ENCODE measurements at places on chromosomes 4 and X.

GRCh38 chr4:130808492-130808891, 1712.5 kb downstream of the C4orf33 start:
- DNase-seq: no peak

- no peak for DNase-seq
Measured at GRCh38 chrX:26442340-26442739, 226.4 kb downstream of the MAGEB5 start.

DNA sequence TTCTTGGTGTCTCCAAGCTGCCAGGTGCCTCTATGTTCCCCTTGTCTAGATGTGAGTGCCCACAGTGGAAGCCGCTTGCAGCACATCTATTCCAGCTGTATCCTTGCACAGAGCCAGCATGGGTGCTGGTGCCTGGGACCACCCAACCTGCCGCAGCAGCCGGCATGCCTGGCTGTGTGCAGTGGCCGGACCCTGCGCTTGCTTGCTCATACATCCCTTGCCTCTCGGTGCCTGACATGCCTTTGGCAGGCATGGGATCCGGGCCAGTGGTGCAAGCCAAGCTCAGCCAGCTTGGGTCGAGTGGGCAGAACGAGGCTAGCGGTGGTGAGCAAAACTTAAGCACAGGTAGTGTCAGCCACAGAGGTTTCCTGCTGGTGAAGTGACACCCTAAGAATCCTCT, 355.1 kb downstream of the TLL1 start:
- DNase-seq: no peak

DNA sequence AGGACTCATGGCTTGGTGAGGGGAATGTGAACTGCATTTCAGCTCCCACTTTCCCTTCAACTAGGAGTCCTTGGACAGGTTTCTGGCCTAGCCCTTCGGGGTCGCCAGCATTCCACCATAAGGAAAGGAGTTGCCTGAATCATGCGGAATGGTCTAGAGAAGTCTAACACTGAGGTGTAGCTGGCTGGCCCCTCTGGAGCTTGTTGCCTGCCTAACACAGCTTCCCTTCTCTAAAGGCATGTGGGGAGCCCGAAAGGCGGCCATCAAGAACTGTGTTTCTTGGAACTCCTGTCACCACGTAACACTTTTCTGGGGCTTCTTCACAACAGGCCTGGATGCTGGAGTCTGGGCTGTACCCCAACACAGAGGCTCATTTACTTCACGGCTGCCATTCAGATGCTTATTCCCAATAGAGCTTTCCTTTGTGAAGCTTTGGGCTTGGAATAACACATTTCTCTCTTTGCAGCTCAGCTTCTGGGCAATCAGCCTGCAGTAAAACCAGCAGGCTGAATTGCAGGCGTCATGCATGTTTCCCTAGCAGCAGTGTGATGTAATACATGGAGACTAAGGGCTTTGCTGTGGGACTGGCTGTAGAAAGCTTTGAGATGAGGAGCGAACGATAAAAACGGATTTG, 5.4 kb downstream of the GABRQ start:
- DNase-seq: no peak

DNA sequence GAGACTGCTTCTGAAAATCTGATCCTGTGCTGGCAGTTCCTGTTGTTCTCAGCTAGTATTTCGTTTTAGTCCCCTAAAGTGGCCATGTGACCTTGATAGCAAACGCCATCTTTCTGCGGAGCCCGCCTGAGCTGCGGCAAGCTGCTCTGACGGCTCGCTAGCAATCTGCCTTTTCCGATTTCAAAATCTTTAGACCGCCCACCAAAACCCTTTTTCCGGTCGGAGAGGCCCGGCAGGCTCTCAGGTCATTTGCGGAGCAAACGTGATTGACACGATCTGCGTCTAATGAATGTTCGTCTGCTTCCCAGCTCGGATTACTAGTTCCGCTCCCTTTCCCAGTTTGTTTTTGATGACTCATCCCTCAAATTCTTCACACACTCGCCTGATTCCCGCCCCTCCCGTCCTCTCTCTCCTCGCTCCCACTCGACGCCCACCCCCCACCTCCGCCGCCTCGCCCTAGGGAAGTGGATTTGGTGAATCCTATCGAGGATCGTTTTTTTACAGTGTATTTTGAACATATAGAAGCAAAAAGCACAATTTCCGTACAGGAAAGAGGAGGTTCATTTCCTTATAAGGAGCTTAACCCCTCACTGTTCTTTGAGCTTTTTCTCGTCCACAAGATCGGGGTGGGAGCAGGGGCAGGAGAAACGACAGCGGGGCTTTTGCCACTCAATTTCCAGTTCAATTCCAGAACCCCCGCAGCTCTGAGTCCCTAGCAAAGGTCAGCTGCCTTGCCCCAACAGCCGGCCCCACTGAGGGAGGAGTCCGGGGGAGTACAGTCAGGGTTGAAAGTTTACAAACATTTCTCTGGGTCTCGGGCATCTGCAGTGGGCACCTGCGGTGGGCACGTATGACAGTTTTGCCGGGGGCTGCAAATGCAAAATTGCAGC, 37.5 kb downstream of the NLGN3 start:
- DNase-seq: peak; percentile 79

- DNase-seq: no peak
Measured at GRCh38 chr4:81628489-81628888, 156.8 kb upstream of the RASGEF1B start.

GRCh38 chr4:1004071-1004418, 7.4 kb upstream of the FGFRL1 start:
- DNase-seq: no peak

DNA sequence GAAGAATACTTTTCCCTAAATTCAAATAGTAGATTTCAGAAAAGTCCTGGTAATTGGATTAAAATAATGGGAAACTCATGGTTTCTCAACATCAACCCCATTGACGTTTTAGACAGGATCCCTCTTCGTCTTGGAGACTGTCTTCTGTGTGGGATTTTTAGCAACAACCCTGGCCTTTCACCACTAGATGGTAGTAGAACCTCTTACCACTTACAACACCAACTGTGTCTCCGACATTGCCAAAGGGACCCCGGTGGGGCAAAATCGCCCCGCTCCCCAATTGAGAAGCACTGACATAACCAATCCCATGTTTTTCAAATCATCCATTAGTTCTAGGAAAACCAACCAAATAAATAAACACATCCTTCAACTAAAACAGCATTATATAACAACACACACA, 16.9 kb upstream of the ANOS1 start:
- no peak for DNase-seq

DNA sequence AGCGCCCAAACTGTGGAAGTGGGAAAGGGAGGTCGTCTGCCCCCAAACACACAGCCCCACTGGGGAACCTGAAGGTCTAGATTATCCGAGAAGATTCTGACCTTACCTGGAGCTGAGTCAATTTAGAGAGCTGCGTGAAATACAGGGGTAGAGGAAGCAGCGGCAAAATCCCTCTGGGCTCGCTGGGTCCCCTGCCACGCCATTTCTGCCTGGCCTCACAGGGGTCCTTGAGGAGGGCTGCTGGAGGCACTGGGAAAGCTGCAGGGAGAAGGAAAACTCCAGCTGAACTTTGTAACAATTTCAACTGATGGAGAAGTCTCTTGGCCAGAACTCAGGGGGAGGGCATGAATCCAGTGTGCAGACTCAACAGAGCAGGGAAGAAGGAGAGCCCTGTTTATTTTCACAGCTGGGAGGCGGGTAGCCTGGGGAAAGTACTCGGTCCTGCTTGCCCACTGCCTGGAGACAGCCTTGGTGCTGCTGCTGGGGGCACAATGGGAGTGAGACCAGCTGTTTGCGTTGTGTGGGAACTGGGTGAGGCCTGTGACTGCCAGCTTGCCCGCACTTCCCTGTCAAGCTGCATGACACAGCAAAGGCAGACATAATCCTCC, 93.2 kb upstream of the MAPK10 start:
- DNase-seq: no peak

DNA sequence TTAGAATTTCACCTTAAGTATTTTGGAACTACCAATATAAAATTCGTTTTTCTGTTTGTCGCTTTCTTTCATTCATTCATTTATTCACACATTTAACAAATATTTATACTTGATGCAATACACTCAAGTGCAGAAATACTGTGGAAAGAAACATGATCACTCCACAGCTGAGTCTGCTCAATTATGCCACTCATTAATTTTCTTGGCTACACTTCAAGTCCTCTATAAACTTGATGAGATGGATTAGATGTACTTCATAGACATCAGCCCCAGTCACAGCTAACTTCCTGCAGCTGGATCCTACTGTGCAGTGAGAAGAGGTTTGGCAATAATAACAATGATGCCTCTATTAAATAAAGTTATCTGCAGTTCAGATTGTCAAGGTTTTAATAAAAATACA, 208.1 kb downstream of the PDGFC start:
- no peak for DNase-seq

DNA sequence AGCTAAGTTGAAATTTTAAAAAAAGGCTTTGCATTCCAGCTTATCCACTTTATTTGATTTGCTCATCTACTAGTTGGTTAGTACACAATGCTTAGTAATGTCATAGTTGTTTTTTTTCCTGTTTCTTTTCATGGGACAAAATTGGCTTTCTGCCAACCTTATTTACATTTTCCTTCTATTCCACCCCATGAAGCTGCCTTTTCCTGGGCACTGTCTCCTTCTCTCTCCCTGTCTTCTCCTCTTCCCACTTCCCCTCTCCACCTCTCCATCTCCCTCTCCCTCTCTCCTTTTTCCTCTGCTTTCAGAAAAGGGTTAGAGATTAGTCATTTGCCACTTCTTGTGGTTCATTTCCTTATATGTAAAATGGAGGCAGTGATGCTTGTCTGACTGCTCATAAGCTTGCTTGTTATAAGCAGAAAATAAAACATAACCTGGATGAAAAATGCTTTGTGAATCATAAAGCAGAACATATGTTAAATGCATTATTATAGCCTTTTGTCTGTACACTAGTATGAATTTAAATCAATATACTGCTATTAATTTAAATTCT, 181.9 kb downstream of the CEP135 start:
- no peak for DNase-seq

DNA sequence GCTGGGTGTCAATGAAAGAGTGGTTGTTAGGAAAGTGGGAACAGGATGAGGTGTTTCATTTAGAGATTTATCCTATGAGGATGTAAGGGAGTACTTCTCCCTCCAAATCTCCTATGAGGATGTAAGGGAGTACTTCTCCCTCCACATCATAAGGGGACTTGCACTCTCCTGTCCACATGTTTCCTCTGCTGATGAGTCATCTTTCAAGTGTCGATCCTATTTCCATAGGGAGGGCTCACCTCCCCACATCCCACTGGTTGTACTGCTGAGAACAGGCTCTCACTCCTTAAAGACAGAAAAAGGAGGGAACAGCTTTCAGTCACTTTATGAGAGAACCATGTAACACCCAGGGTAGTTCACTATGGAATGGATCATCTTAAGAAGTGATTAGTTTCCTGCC, 65.0 kb downstream of the INPP4B start:
- no peak for DNase-seq

GRCh38 chr4:48139691-48140090, 5.6 kb upstream of the TXK start:
- DNase-seq: no peak

- no peak for DNase-seq
Measured at GRCh38 chr4:3301450-3302172, 8.8 kb downstream of the RGS12 start.

GRCh38 chrX:9785254-9785943, 830 bp upstream of the SHROOM2 start:
- DNase-seq: no peak

- DNase-seq: peak; percentile 25
Measured at GRCh38 chr4:9996319-9997110, 24.8 kb downstream of the SLC2A9 start.

DNA sequence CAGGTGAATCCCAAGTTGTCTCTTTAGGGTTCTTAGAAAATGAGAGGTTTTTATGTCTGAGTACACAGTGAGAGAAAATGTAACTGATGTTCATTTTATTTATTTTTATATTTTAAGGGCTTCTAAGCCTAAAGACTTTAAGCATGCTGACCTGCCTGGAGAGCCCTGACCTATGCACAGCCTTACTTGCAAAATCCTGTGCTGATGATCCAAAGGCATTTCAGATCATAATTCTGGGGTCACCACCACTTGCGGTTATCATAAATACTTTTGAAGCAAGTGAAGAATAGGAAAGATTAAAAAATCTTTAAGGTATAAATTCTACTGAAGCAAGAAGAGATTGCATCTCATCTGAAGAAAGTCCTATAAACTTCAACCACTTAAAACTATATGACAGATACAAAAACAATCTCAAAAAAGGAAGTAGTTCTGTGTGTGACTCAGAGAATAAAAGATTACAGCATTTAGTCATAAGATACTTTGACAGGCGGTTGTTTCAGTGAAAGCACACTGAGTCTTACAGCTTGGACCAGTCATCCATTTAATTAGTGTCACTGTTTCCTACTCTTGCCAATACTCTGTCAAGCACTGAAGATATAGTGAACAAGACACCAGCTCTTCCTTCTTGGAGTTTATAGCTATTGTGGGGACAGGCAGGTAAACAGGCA, 245.2 kb upstream of the DIPK2B start:
- DNase-seq: no peak

DNA sequence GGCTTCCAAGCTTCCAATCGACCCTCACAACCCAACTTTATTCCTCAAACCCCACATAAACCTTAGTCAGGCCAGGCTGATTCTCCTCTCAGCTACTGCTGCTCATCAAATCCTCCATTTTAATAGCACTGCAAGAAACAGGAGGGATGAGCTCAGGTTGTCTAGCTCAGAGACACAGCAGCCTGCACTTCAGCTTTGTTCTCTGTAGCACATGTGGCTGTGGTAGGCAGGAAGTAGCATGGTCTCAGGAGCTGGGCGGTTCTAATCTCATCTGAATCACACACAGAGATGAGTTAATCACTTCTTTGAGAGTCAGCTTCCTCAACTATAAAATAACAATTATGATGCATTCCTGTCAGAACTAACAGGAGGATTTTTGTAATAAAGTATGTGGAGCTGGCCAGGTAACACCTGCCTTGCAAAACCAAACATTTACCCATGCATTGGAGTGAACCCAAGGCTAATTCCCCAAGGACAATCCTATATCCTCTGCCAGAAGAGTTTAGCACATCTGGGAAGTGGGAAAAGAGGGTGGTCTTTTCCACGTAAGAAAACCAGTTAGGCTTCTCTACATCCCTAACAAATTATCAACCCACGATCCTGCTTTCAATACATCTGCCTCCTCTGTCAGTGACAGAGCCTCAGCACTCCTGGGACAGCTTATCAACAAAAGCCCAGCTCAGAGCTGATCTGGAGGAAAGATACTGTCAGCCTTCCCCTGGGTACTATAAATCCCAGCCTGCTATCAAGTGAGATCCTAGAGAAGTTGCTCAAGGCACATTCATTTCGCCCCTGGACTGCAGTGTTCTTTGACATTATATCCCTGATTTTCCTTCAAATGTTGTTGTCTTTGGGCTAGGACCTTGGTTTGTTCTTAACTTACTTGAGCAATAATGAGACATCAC, 32.8 kb downstream of the ELOVL6 start:
- DNase-seq: peak; percentile 60

GRCh38 chrX:18491587-18492340, 66.4 kb downstream of the CDKL5 start:
- DNase-seq: no peak

GRCh38 chrX:11272290-11272689, 20.9 kb upstream of the AMELX start:
- DNase-seq: no peak

GRCh38 chr4:152943672-152944071, 7.5 kb downstream of the FHDC1 start:
- no peak for DNase-seq

- no peak for DNase-seq
Measured at GRCh38 chr4:177349191-177349590, 39.5 kb downstream of the NEIL3 start.
